Caco-2 (cell line): ENCODE measurements at places on chromosomes 3 and 15. TPM values are rescaled to one million over a fixed set of nuclear protein-coding genes. Genes with fewer than 3 reads are reported as not detected.
A peak's percentile ranks its signal among the peaks of the same experiment; 100 is the strongest.

The SERPINI2 gene
- not detected in 2 replicates for total RNA-seq

The NOX5 gene
- 0.05 TPM in 1 of 2 replicates, not detected in the other for total RNA-seq

The USP50 gene
- total RNA-seq: 0.57 TPM in 1 of 2 replicates, not detected in the other

The CADPS gene
- not detected in 2 replicates for total RNA-seq

GRCh38 chr3:21942328-21942727 lies 191.3 kb upstream of the ZNF385D start:
- no peak for DNase-seq

DNA sequence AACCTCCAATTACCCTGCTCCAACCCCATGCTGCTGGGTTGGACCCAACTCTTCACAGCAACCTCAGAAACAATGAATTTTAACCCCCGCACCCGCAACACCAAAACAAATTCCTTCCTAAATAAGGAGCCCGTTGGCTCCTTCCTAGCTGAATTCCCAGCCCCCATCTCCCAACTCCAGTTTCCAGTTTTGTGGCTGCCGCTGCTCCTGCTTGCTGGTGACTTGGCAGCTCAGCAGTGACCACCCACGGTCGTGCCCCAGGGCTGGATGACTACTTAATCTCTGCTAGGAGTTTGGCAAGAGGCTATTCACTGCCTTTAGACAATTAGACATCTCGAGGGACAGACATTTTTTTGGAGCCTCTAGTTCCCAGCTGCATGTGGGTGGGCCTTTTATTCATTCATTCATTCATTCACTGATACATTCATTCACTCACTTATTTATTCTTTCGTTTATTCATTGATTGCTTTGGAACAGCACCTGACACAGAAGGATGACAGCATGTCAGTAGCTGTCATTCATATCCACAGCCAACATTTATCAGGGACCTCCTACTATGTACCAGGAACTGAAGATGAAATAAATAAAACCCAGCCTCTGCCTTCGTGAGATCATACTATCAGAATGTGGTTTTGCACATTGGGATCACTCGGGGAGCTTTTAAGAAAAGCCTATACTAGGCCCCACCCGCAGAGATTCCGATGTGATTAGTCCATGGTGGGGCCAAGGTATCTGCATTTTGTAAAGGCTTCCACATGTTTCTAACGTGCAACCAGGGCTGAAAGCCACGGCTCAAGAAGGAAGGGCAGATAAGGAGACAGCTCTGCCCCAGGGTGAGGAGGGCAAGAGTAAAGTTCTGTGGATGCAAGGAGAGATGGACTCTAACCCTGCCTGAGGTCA lies 256.5 kb downstream of the SHQ1 start:
- peak; percentile 56 for DNase-seq

- no peak for DNase-seq
These were observed 18.8 kb downstream of the ZXDC start for GRCh38 chr3:126456766-126457388.

DNA sequence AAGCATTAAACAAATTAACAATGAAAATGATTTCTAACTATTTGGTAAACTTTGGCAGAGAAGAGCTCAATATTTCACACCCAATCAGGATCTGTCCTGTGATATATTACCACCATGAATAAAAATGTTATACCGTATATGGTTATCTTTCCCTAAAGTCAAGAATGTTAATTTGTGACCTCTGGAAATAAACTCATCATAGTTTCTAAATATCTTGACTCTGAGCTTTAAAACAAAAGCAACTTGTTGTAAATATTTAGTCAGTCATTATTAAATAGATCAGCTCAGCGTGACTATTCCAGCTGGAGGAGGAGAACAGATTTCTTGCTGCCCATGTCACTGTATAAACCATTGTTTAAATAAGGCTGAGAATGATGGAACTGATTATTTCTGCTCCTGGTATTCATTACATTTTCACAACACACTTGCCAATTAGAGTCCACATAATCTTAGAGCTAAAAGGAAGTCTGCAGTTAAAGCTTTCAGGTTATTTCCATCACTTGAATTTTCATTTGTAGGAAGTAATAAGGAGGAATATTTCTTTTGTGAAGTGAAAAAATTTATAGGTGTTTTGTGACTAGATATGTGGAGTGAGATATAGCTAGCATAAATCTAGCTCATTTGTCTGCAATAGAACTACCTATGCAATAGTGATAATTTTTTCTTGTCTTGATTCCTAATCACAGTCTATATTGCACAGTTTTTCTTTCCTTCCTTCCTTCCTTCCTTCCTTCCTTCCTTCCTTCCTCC lies 106.5 kb upstream of the P2RY1 start:
- DNase-seq: no peak

DNA sequence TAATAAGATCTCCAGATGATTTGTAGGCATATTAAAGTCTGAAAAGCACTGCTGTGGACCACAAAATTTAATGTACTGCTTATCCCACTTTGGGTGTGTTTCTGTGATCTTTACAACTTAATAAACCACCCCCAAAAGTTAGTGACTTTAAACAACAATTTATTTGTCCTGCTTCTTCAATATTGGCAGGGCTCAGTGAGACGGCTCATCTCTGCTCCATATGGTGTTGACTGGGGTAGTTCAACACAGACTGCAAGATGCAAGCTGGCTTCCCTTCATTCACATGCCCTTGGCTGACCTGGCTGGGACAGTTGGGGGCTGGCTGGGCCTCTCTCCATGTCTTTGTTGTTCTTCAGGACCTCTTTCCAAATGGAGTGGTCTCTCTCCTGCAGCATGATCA lies 337.8 kb downstream of the FHIT start:
- DNase-seq: no peak

- DNase-seq: peak; percentile 66
These were observed 40.3 kb upstream of the WNT5A start for GRCh38 chr3:55527361-55527760.

GRCh38 chr3:31495971-31496665 lies 36.6 kb upstream of the STT3B start:
- no peak for DNase-seq

DNA sequence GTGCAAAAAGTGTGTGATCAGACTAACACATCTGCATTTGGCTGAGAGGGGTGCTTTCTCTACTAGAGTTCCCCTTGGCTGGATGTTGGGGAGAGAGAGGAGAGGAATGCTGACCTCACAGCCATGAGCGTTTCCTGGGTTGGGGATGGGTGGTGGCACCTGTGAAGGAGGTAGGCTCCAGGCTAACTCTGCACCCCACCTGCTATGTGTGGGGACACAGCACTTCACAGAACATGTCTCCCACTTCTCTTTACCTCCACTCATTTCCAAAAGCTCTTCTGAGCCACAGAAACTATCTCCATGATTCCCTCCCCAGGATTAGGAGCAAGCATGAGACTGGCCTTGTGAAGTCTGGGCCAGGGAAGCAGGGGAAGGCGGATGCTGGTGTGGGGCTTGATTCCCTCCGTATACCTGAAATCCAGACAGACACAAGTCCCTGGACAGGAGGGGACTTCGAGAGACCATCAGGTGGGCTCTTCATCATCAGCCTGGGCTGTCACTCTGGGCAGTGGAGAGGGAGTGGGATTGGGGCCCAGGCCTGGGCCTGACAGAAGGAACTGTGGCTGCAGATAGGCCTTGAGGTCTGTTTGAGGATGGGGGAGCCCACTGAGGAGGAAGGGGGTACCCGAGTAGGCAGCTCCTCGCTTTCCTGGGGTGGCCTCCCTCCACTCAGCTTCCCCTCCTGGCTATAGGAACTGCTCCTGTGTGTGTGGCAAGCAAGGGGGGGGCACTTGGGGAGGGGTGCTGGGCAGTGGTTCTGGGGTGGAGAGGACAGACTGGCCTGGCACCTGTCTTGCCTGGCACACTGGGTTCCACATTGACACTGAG lies 40.7 kb downstream of the FEM1B start:
- DNase-seq: no peak

- no peak for DNase-seq
These were observed 51.0 kb upstream of the FURIN start for GRCh38 chr15:90817117-90818057.

DNA sequence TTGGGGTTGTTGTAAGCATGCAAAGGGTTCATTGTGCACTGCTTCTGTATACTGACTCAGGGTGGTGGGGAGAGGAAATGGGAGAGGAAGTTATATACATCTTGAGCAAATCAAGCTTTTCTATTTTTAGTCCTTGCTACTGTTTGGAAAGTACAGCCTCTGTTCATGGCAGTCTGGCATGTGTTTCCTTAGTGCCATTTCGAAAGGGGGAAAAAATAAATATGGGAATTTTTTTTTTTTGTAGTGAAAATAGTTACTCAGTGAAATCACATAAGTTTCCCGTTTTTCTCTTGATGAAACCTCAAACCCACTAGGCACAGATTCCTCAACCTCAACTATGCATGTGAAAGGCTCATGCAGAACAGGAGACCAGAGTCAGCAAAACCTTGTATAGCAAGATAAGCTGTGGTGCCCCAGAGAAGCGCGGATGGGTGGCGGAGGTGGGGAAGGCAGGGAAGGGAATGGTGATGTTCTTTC lies 353.3 kb downstream of the LPP start:
- no peak for DNase-seq

GRCh38 chr15:91319371-91320059 lies 219.5 kb downstream of the SV2B start:
- no peak for DNase-seq

GRCh38 chr15:89576417-89576773 lies 1.1 kb downstream of the TICRR start:
- DNase-seq: no peak

DNA sequence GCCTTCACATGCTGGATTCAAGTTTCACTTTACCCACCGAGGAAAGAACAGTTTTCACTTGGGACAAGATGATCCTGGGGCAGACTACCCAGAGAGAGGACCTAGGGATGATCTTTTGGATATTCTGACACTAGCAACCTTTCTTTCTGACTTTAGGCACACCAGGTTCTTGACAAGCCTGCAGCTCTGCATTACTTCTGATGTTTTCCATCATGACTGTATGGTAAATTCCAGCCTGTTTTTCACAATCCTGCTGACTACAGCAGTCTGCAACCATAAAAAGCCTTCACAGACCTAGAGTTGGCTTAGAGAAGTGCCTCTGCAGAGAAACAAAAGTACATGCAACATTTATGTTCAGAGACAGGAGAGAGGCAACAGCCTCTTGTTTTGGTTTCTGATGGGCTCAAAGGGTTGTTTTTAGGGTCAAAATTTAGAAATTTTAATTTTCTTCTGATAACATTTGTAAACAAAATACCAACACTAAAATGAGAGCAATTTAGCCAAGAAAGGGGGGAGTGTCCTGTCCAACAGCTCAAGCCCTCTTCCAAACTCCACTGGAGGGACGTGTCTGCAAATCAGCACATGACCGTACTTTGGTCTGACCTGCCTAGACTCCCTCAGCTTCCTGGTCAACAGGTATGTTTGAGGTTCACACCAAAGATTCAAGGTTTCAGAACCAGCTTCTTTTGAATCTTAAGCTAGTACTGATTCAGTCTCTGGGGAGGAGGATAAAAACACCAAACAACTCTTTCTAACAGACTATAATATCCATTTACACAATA lies 799 bp downstream of the ABI3BP start:
- peak; percentile 7 for DNase-seq

DNA sequence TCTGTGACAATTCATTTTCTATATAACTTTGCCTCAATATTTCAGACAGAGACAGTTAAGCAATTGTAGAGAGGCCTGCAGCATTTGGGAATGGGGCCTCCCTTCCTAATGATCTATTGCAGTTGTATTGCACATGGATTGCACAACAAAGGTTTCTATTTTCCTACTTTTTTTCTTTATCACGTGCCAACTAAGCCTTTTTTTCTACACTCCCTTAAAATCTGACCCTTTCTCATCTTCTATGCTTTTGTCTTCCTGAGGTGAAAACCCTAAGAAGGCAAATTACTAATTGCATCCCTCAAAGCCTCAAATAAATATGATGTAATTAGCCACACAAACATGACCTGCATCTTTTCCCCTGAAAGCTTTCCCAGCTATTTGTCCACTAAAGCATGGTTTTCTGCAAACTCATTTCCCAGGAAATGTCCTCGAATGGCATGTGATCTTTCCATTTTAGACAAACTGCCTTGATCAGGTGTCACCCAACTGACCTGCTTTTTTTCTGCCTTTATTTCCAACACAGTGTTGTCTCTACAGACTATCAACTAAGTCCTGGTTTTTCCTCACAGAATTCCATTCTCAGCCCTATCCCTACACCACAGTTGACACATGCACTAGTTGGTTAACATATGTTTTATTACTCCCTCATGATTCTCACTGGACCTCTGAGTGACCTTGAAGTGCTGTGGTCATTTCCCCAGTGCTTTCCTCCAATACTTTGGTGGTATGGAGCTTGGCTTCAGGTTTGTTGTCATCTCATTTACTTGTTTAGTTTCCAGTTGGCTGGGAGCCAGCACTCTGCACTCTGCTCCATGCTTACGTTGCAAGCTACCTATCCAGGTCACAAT lies 31.9 kb upstream of the TSC22D2 start:
- DNase-seq: peak; percentile 41

DNA sequence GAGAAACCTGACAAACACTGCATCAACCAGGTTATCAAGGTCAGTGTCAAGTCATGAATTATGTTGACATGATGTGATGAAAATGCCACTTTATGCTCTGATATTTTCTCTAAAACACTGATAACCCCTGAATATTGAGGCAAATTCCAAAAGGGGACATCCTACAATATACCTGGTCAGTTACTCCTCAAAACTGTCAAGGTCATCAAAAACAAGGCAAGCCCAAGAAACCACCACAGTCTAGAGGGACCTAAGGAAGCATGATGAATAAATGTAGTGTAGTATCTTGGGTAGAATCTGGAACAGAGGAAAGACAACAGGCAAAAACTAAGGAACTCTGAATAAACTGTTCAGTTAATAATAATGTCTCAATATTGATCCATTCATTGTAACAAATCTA lies 275.3 kb upstream of the THRB start:
- DNase-seq: no peak

DNA sequence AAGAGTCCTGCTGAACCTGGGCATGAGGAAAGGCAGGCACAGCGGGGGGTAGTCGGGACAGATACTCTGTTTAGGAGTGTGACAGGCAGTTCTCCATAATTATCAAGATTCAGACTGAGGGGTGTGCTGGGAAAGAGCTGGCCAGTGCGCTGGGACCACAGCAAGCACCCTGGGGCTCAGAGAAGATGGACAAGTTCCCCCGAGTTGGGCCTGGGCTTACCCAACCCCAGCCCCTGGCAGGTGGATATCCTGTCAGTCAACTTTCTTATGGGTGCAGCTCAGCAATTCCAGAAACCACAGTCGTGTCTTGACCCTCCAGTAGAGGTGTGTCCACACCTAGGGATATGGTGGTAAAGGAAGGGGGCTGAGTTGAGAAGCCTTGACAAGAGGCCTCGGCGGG lies 49.2 kb upstream of the PRR20G start:
- no peak for DNase-seq

- no peak for DNase-seq
These were observed 17.4 kb downstream of the POLG start for GRCh38 chr15:89317186-89317720.

GRCh38 chr3:105944721-105945120 lies 75.9 kb upstream of the CBLB start:
- DNase-seq: no peak
